ENCODE measurements at places on chromosomes 13 and 19. TPM values are rescaled to one million over a fixed set of nuclear protein-coding genes. Genes with fewer than 3 reads are reported as not detected.

DNA sequence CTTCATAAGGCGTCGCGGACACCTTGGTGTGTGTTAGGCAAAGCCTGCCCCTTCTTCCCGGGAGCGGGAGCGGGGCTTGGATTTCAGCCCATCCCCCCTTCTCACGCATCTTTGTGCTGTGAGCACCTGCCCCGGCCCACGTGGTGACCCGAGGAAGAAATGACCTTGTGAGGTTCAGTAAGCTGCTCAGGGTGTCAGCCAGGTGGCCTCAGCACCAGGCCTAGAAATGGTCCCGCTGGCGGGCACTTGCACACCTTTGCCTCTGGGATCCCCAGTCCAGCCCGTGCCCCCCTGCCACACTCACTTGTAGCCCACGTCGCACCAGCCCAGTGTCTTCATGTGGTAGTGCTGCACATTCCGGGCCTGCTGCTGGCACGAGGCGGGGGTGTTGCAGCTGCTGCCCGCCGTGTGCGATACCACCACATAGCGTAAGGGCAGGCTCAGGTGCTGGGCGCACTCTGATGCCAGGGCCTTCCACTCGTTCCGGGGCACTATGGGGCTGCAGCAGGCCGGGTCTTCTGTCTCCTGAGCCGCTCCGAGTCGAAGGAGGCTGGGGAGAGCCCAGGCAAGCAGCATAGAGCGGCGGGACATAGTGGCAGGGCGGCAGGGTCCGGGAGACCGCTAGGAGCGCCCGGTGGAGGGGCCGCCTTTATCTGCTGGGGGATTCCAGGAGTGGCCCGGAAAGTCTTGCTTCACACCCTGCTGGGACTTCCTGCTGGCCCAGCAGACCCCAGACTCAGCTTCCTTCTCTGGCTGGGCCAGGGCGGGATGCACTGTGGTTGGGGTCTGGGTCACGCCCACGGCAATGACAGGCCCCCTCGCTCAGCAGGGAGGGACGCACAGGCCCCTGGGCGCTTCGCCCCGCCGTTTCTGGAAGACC, at the start of gene PGLYRP1:
Gene PGLYRP1, minus strand, starts transcription at position 623 of the 880 bp plus-strand sequence. Its CDS starts 32 bp downstream, at position 591.
- DNase-seq, result no peak

- DNase-seq, result peak; percentile 82
These were observed 1.3 kb upstream of the LRCH1 start for GRCh38 chr13:46551410-46552302.

- peak; percentile 46 for DNase-seq
These were observed 392.6 kb downstream of the KLF5 start for GRCh38 chr13:73451221-73452029.

DNA sequence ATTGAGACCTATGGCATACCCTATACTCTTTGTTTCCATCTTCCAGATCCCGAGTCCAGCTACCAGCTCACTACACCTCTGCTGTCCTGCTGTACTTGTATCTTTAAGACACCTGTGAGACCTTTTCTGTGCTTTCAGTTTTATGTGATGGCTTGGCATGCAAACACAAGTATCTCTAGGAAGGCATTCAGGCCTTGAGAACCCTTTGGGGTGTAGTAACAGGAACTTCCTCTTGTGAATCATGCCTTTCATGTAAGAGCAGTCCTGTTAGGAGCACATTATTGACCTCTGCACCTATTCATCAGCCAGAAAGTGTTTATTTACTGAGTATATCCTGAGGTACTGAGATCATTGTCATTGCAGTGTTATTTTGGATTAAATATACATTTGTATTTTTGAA, 87.0 kb upstream of the HTR2A start:
- DNase-seq, result no peak

- DNase-seq, result no peak
These were observed 32.2 kb downstream of the COG3 start for GRCh38 chr13:45496942-45497341.

- no peak for DNase-seq
These were observed 97.6 kb upstream of the MIR17HG start for GRCh38 chr13:91249861-91250260.

DNA sequence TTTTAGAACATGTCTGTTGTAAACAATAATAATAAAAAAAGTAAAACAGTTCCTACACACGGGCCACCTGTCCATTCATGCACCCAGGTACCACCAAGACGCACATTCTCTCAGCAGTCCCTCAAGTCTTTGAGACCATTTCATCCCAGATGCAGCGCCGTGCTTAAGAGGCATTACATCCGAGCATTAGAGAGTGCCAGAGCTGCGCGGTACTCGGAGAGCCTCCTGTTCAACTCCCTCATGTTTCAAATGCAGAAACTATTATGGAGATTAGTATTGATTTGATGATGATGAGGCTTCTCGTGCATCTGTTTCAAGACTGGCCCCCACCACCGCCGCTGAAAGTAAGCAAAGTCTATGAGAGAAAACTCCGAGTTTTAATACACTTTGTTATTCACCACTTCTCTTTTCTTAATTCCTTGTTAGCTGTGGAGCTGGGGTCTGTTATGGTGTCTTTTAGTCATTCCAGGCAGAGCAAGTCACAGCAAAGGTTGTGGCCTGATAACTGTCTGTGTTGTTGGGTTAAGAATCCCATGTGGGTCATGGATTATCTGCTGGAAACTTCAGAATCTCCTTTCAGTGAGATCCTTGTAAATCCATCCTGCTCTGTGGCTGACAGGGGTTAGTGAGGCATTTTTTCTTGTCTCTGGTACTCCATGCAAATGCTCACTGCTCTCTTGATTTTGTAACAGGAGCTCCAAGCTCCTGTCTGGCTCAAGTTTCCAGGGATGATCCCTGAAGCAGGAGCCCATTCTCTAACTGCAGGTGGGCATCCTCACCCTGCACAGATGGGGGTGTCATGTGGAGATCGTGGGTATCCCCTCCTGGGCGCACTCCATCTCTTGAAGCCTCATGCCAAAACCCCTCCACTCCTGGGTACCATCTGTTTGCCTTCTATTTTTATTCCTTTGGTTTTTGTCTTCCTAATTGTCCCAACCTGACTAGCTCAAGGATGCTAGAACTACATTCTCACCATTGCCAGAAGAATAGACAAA, 74.9 kb upstream of the MTIF3 start:
- no peak for DNase-seq

DNA sequence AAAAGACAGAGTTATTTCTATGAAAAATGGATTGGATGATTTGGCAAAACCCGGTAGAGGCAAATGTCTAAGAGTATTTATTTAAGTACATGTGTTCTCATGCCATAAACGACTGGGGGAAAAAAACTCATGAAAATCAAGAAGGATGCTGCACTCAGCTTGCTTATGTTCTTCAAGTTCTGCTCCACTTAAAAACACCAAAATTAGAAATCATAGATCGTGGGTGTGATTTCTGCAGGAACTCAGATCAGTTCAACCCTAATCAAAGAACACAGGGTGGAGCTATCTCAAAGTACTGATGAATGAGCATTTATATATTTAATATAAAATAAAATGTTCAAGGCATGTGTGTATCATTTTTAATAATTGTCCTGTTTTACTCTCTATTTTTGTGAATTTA, 103.8 kb downstream of the FGF14 start:
- DNase-seq, result no peak

DNA sequence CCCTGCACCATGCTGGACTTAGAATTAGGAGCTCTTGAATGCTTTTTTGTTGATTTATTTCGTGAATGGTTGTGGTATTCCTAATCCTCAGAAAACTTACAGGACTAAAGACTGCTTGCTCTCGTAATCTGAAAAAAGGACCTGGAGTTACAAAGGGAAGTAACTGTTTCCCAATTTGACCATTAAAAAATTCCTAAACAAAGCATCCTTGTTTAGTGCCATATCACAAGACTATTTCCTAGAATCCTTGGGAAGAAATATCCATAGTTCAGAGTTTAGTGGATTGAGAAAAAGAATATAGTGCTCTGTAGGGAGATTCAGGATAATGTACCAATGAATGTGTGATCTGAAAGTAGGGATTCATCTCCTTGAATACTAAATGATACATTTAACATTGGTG, 186.8 kb downstream of the NDFIP2 start:
- DNase-seq, result peak; percentile 95

DNA sequence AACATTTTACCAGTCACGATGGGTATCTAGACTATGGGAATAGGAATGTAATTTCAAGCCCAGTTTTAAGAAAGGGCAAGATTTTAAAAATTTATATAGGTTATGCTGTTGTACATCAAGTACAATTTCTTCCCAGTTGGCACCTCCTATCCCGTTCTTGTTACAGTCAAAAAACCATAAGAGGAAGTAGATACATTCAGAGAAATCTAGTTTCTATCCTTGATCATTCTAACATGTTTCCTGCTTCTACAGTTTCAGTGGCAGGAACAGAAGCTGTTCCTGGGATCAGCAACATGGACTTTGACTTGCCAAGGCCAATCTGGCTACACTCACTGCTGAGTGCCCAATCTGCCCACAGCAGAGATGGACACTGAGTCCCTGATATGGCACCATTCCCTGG, 14.7 kb upstream of the FPR3 start:
- no peak for DNase-seq

GRCh38 chr13:33186861-33187291, 98.7 kb downstream of the STARD13 start:
- DNase-seq, result no peak

DNA sequence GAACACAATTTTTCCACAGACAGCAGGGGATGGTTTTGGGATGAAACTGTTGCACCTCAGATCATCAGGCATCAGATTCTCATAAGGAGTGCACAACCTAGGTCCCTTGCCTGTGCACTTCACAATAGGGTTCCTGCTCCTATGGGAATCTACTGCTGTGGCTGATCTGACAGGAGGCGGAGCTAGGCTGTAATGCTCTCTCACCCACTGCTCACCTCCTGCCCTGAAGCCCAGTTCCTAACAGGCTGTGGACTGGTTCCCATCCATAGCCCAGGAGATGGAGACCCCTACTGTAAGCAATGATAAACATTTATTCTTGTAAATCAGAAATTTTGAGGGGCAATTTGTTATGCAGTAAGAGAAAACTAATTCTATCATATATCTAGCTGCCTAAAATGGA, 1234.7 kb downstream of the SLITRK1 start:
- DNase-seq, result peak; percentile 27

DNA sequence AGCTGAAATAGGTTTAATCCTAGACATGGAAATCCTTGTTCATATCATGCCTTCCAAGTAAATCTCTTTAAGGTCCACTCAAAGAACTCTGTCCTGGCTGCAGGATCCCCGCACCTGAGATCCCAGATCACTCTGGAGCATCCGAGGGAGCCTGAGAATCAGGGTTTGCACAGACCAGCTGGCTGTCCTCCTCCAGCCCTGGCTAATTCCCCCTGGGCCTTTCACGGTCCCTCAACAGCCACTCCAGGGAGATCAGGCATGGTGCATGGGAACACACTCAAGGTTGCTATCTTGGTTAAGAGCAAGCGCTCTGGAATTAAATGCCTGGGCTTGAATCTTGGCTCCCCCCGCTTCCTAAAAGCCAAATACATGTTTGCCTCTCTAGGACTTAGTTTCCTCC, 130.8 kb downstream of the IRS2 start:
- no peak for DNase-seq

- DNase-seq, result no peak
These were observed 17.7 kb downstream of the NFIX start for GRCh38 chr19:13012690-13013608.

- DNase-seq, result no peak
These were observed 50.0 kb upstream of the DOCK9 start for GRCh38 chr13:99027661-99028425.

DNA sequence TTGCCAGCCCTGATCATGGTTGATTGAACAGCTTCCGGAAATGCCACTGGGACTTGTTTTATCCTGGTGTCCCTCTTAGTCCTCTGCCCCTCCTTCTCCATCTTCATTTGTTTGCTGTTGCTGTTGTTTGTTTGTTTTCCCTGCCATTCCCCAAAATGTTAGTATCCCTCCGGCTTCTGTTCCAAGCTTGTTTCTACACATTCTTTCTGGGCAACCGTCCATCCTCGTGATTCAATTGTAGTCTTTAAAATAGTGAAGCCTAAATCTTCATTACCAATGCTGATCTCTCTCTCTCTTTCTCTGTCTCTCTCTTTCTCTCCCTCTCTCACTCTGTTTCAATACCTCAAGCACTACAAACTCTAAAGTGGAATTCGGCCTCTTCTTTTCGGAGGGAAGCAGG, 649.3 kb upstream of the ARGLU1 start:
- no peak for DNase-seq

DNA sequence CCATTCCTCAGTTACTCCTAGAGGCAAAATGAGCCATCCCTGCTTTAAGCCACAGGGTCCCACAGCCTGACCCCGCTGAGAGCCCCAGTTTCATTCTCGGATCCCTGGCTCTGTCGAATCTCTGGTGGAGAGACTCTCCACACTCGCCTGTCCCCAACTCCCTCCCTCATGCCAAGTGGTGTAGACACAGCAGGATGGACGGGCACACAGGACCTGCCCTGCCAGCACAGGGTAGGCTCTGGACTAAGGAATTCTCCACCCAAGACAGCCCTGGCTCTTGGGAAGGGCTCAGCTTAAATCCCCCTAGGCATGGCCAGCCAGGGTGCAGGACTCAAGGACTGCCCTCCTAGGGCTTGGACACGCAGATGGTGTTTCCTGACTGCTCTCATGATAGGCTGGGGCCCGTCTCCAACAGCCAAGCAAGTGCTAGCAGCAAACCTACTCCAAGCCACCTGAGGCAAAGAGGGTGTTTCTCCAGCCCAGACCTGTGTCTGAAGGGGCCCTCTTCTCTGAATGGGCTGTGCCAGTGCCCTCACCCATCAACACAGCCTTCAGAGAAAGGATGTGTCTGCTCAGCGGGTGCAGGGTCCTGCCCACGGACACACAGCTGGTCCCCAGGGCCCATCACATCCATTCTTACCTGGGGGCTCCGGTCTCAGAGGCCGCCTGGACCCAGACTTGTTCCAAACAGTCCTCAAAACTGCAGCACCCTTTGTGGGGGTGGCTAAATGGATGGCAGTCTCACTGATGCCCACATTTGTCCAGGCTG, 65.3 kb downstream of the PEPD start:
- no peak for DNase-seq

GRCh38 chr13:76667551-76667950, 218.7 kb downstream of the KCTD12 start:
- peak; percentile 58 for DNase-seq

DNA sequence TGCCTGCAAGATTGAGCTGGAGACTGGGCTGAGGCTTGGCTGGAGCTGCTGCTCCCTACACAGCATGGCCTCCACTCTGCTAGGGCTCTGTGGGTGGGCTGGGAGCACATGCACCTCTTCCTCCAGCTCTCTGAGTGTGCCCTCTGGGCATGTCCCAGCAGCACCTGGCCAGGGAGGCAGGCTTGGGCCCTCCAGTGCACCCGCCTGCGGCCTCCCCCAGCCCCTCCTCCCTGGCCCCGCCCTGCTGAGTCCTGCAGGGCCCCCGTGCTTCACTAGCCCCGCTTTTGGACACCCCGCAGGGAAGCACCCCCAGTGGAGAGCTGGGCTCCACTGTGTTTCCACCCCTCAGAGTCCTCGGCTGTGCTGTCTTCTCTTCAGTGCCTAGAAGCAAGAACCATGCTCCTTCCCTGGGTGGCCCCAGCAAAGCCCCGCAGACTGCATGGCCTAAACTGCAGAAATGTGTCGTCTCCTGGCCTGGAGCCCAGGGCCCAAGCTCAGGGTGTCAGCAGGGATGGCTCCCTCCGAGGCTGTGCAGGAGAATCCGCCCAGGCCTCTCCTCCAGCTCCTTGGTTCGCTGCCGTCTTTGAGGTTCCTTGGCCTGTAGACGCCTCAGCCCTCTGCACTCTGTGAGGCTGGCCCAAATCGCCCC, 5.0 kb upstream of the TEX29 start:
- no peak for DNase-seq

GRCh38 chr13:103238441-103238840, 172.2 kb upstream of the SLC10A2 start:
- DNase-seq, result no peak

GRCh38 chr13:112969692-112970338, 801 bp downstream of the MCF2L start:
- DNase-seq, result no peak

Gene SMARCA4
- total RNA-seq, result 5.8 TPM

Gene ZNF98
- not detected for total RNA-seq

Gene SIGLEC12
- not detected for total RNA-seq

Gene S1PR5
- total RNA-seq, result 2.6 TPM

Gene PCDH17
- total RNA-seq, result 0.40 TPM

Gene CEACAM20
- total RNA-seq, result not detected
